HT-29 (cell line): ENCODE measurements at places on chromosomes 7 and 10.

DNA sequence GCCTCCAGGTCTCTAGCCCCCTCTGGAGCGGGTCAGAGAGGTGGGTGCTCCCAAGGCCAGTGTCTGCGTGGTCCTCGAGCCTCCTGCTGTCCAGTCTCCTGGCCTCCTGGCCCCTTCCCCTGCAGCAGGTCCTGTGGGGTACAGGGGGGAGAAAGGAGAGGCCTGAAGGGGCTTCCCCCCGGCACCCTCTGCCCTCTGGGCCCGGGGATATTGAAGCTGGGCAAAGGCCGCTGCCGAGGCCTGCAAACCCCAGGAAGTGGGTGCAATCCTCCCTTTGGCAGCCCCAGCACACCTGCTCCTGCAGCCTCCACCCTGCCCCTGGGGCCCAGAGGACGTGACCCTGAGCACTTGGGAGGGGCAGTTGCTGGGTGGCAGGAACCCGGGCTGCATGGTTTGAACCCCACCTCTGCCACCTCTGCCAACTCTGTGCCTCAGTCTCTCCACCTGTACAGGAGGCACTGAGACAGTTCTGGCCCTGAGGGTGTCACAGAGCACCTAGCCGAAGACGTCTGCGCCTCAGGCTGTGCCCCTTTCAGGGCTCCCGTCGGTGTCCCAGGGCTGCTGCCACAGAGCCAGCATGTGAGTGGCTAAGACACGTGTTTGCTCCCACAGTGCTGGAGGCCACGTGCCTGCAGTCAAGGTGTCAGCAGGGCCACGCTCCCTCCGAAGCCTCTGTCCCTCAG, 59.1 kb upstream of the INPP5A start:
- no peak for DNase-seq

GRCh38 chr10:104308439-104308903, 29.8 kb downstream of the ITPRIP start:
- DNase-seq: no peak

DNA sequence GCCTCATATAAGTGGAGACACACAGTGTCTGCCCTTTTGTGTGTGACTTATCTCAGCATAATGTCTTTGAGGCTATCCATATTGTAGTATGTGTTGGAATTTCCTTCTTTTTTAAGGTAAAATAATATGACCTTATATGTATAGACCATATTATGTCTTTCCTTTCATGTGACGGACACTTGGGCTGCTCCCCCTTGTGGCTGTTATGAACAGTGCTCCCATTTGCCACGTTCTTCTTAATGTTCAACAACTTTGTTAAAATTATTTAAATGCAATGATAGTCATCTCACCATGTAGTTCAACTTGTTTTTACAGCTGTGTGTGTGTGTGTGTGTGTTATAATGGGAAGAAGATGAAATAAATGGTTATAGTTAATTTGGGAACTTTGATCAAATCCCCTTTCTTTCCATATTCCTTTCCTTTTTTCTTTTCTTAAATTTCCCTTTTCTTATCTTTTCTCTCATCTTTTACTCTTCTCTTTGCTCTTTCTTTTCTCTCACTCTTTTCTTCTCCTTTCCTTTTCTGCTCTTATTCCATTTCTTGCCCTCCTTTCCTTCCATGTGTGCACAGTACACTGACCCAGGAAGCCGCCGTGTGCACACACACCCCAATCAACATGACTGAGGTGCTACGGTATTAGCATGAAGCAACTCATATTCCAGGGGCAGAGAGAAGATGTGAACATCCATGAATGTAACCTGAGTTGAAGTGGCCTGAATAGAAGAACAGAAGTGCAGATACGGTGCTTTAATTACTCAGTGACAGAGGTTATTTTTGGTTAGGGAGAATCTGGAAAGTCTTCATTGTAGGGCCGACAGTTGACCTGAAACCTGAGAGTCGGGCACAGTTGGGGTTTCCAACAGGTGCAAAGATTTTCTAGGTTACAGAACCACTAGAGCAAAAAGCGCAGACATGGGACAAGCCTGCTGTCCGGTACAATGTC, 596.6 kb downstream of the SDK1 start:
- DNase-seq: peak; percentile 59

DNA sequence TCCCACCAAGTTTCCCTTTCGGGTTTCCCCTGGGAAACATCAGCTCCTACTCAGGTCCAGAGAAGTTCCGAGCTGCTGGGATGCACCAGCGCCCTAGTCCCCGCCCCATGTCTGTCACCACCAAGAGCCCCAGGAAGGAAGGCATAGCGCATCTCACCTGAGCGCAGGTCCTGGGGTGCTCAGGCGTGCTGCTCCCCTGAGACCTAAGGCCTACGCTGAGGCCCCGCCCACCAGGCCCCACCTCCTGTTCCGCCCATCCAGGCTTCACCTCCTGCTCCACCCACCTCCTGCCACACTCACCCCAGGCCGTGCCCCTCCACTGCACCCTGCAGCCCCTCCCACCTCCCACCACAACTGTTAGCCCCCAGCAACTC, 1.2 kb upstream of the TFR2 start:
- peak; percentile 58 for DNase-seq

GRCh38 chr7:91749418-91749817, 131.1 kb downstream of the MTERF1 start:
- DNase-seq: no peak

DNA sequence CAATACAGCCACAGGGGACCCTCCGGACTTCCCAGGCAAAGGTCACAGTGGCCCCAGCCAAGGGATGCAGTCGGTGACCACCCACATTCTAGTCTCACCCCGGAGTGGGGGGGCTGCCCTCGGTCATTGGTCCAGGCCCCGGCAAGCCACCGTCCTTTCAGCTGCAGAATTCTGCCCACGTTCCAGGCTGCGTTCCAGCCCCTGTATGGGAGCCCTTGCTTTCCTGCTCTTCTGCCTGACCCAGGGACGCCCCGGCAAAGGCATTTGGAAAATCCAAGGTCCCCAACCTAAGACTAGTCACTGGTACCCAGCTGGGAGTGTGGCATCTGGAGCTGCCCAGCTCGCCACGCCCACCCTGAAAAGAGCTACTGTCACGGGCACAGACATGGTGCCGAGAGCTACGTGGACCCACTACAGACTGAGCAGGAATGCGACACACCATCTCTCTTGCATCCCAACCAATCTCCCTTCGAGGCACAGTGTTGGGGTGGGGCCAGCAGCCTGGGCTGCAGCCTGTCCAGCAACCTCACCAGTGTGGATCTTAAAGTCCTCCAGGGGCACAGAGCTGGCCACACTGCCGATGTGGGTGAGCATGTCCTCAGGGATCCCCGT, 18.6 kb downstream of the OGDHL start:
- DNase-seq: no peak

GRCh38 chr7:70340236-70340635, 742.0 kb downstream of the AUTS2 start:
- no peak for DNase-seq

DNA sequence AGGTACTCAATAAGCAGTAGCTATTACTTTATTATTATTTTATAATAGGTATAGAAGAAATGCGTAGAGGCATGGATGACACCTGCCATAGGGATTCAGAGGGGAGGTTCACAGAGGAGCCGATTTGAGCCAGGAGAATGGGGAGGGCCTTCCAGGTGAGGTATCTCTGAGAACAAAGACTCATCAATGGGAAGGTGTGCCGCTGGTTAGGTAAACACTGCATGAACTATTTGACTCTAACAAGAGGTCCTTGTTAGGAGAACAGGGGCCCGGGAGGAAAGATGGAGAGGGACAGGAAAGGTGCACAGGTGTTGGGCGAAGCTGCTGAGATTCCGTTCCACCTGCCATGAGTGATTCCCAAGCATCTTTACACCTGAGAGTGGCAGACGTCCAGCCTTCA, 41.8 kb upstream of the TMEM273 start:
- no peak for DNase-seq

GRCh38 chr7:108290459-108291151, 160.4 kb upstream of the LAMB4 start:
- DNase-seq: no peak

GRCh38 chr10:105017691-105018090, 376.6 kb downstream of the SORCS3 start:
- no peak for DNase-seq

GRCh38 chr10:4278186-4278585, 493.2 kb upstream of the KLF6 start:
- no peak for DNase-seq

GRCh38 chr10:71970869-71971268, 6.7 kb downstream of the CHST3 start:
- DNase-seq: no peak

DNA sequence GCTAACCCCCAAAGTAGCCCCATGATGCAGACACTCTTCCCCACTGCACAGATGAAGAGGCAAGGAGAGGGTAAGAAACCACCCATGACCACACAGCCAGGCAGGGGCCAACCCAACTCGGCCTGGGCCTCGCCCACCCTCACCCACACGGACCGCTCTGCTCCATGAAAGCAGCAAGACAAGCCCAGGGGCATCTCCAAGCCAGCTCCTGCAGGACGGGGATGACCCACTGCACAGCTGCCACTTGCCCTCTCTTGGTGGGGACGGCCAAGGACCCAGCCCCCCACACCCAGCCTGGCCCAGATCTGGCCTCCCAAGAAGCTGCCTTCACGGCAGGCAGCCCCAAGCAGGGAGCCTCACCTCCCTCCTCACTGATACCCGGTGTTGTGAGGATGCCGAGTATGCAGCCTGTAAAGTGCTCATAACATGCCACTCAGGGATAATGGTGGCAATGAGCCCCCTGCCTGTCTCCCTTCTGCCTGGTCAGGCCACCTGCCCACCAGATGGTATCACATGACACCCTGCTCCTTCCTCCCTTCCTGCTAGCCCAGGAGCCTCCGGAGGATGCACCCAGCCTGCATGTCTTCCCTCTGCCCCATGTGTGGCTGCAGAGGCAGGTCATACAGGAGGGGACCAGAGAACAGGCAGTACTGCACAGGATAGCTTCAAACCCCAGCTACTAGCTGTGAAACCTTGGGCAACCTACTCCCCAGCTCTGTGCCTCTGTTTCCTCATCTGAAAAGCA, 23.3 kb downstream of the OGDHL start:
- DNase-seq: no peak

DNA sequence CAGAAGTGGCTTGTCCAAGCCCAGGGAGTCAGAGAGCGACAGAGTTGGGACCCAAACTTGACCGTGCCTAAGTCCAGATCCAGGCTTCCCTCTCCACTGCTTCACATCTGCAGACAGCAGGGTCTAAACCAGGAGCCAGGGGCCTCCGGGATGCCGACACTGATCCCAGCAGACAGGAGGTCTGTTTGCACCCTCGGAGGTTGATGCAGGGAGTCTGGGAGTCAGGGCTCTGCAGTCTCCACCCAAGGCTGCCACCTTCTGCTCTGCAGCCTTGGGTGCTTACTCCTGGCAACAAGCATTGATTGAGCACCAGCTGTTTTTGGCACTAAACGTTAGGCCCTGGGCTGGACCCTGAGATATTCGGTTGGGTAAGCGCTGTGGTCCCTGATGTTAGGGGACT, 21.0 kb downstream of the ELFN1 start:
- no peak for DNase-seq

DNA sequence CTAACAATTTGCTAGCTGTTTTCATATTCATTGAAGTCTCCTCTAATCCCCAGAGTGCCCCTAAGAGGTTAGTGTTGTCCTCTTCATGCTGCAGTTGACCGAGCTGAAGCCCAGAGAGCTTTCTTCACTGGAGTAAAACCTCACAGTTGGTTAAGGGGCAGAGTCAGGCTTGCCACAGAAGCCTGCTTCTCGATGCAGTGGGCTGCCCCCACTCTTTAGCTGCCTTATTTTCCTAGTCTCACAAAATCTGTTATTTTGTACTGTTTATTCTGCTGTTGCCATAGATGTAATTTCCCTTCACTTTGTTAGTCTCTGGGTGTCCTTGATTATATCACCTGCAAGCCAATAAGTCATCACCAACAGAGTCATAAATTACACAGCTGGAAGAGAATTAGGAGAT, 56.3 kb upstream of the ZPBP start:
- DNase-seq: no peak

DNA sequence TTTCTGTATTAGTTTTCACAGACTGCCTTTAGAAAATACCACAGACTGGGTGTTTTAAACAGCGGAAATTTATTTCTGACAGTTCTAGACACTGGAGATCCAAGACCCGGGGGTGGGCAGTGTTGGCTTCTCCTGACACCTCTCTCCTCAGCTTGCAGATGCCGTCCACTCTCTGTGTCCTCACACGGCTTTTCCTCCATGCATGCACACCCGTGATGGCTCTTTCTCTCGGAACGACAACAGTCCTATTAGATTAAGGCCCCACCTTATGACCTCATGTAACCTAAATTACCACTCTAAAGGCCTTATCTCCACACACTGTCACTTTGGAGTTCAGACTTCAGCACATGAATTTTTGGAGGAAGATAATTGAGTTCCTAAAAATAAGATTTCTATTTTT, 142.9 kb upstream of the VWC2 start:
- no peak for DNase-seq

GRCh38 chr10:42836771-42837468, 54.3 kb downstream of the BMS1 start:
- no peak for DNase-seq

DNA sequence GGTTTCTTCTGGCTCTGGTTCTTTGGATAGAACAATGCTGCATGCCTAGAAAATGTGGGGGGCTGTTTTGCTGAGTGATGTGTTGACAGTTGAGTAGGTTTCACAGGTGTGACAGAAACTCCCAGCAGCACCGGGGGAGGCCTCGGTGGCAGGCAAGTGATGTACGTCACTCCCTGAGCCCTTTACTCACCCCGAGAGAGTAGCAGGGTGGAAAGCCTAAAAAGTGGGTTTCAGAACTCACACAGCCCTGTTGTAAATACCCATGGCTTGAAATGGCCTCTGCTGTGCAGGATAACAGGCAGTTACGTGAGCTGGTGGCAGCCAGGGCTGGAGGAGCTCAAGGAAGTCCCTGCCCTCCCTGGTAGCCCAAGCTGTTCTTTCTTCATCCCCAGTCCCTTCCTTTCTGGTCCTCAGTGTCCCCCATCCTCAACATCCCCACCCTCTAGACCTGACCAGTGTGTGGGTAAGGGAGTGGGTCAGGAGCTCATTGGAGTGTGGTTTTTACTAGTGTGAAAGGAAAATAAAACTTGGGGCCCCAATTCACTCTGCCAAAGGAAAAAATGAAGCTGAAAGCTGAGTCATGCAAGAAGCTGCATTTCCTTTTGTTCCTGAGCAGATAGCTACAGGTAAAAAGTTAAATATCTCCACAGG, 258.1 kb downstream of the STK31 start:
- DNase-seq: no peak

GRCh38 chr10:19043431-19043830, 5.2 kb upstream of the MALRD1 start:
- DNase-seq: peak; percentile 57

DNA sequence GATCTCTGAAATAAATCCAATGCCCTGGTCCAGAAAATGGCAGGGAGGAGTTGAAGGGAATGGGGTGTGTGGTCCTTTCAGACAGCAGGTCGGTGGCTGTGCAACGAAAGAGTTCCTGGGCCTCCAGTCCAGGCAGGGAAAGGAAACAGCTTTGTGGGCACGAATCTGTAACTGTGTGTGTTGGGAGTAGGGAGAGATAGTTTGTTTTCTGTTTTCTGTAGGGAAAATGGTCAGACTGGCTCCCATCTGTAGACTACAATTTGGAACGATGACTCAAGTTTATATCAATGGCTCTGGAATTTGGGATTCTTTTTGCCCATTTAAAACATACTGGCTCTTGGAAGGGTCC, 2.6 kb upstream of the HOXA9 start:
- DNase-seq: peak; percentile 73
